ENCODE measurements at places on chromosomes 3 and 15.
A peak's percentile ranks its signal among the peaks of the same experiment; 100 is the strongest.

- no peak for DNase-seq
These were observed 44.9 kb upstream of the PLXNA1 start for GRCh38 chr3:126937973-126938372.

GRCh38 chr3:14428087-14429033 lies 26.0 kb downstream of the SLC6A6 start:
- peak; percentile 52 for DNase-seq

DNA sequence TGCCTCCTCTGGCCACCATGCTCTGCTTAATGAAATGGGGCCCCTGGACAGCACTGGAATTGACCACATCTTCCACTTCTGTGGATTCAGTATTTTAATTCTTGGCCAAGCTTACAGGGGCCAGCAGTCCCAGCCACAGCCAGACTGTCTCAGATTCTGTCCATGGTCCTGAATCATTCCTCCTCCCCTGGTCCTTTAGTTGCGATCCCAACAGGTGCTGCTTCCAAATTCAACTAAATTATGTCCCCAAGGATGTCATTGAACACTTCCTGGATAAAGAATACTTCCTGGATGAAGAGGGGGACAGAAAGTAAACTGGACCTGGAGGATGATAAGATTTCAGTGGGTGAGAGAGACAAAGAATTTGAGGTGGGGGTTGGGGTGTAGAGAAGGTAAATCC lies 111.1 kb upstream of the FOXB1 start:
- DNase-seq, result no peak

- no peak for DNase-seq
These were observed 3.5 kb downstream of the PDE12 start for GRCh38 chr3:57559526-57559925.

GRCh38 chr15:72796515-72797337 lies 13.2 kb upstream of the ADPGK start:
- DNase-seq, result peak; percentile 76

DNA sequence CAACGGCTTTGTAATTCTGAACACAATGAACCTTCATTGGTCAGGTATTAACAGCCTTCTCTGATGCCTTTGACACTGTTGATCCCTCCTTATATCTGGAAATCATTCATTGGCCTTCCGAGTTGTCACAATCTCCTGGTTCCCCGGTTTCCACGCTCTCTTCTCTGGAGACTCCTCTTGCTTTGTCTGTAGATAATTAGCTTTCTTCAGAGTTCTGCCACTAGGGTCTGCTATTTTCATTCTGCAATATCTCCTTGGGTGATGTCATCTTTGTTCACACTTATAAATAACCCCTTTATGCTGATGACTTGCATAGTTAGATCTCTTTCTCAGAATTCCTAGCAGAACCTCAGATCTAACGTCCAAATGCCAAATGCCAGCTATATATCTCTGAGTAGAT lies 583.8 kb upstream of the ZNF717 start:
- DNase-seq, result no peak

DNA sequence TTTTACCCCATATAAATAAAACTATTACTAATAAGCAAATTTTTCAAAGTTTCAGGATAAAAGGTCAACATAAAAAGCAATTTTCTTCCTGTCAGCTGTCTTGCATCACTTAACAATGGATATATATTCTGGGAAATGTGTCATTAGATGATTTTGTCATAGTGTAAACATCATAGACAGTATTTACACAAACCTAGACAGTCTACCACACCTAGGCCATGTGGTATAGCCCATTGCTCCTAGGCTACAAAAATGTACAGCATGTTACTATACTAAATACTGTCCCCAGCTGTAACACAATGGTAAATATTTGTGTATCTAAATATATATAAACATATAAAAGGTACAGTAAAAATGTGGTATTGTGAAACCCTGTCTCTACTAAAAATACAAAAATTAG lies 156.7 kb downstream of the ANO10 start:
- no peak for DNase-seq

GRCh38 chr3:176814285-176814684 lies 383.0 kb downstream of the TBL1XR1 start:
- DNase-seq, result peak; percentile 50

GRCh38 chr3:121665488-121665887 lies 4.8 kb upstream of the HCLS1 start:
- no peak for DNase-seq
